ENCODE measurements at places on chromosomes 4 and X.

- no peak for DNase-seq
Observed at GRCh38 chrX:24148535-24149350, 786 bp upstream of the ZFX start.

- peak; percentile 52 for DNase-seq
Observed at GRCh38 chr4:8544741-8545438, 35.3 kb upstream of the GPR78 start.

DNA sequence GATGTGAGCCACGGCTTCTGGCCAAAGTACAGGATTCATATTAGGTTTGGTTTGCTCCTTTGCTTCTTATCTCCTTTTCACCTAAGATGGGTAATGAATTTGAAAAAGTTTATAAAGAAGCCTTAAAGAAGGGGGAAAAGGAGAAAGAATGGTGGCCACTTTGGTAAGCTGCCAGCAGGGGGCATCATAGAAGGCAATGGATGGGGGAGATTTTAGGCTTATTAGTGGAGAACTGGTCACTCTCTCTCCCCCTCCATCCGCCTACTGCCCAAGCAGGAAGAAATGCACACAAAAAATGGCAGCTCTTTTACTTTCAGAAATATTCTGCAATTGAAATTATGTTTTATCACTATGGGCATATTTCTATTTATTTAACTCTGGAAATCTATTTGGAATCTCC is 32.0 kb downstream of the SPARCL1 start:
- DNase-seq: no peak

GRCh38 chrX:55480390-55481062 is 9.1 kb downstream of the USP51 start:
- no peak for DNase-seq

GRCh38 chr4:86092684-86093083 is 267.2 kb downstream of the MAPK10 start:
- no peak for DNase-seq

DNA sequence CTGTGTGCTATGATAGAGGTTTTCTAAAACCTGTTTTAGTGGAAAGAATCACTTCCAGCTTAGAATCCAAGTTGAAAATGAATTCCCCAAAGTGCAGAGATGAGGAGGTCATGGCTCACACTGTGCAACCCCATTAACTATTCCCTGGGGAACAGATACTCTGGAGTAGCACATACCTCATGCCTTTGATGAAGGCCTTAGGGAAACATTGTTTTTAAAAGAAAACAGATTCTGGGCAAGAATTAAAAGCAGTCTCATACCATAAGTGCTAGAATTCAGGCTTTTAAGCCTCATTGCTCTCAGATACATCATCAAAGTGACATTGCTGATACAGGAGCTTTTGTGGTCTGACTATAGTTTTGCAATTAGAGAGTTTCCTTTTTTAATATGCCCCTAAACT is 115.1 kb downstream of the NDST4 start:
- DNase-seq: no peak

DNA sequence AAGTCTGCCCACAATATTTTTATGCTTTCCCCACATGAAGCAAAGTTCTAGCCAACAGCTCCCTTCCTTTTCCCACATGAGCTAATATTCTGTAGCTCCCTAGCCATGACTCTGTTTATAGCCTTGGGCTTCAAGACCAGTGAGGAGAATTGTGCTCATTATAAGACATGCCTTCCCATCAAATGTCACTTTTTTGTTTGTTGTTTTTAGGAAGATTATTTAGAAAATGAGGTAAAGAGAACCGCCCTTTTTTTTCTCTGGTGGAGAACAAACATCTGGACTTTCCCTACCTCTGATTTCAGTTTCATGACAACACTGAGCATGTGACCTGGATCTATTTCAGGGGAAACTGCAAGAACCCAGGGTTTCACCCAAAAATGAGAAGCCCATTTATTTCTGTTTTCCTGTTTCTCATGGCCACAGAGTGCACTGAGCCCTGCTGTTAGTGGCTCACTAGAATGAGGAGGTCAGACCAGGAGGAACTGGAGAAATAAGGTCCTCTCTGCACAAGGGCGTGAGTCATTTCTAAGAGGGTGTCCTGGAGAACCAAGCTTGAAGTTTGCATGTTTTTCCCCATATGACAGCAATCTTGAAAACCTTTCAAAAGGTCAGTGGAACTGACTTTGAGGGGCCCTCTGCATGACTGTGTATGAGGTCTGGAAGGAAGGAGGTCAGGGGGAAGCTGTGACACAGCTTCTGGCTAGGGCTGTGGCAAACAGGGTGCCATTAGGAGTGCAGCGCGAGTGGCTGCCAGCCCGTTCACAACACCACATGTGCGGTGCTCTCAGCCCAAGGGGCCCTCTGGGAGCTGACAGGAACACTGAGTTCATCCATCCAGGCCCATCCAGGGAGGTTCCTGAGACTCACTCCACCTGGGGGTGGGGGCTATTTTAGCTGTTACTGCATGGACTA is 55.2 kb downstream of the CHST7 start:
- DNase-seq: no peak

- no peak for DNase-seq
Observed at GRCh38 chr4:32172761-32173160, 1452.6 kb downstream of the PCDH7 start.

DNA sequence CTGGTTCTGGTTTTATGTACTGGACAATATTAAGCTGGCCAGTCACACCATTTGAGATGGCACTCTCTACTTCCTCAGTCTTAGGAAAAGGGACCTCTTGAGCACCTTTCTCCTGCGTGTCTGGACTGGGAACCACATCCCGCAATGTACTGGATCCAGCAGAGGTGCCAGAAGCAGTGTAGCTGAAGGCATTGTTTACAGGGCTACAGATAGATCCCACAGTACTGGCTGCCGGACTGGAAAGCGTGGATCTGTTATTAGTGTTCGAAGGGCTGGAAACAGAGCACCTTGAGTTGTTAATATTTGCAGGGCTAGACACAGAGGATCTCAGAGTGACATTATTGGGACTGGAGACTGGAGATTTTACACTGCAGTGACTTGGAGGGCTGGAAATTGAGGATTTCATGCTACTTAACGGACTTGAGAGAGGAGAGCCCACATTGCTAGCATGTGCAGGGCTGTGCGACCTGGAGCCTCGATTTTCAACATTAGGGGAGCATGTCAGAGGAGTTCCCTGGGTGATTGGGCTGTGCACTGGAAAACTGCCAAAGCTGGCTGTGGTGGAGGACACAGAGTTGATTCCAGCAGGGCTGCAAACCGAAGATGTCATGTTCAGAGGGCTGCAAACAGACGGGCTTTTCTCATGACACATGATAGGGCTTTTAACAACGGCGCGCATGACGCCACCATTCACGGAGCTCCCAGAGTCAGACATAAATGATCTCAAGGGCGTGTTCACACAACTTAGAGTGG is 6.4 kb downstream of the NR3C2 start:
- no peak for DNase-seq

DNA sequence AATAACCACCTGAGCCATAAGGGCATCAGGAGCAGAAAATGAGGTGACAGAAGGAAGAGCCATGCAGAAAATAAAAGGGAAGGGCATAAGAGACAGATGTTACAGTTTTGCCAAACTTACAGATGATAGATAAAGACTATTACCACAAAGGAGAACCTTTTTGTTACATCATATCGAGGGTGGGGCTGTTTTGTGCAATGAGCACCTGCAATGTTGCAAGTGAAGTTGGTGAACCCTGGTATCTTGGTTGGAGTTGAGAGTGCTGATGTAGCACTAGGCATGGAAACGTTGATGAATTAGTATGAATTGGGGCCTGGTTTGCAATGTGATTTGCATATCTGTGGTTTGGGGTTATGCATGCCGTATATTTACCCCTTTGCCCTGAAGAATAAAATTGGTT is 119.8 kb upstream of the TEX13D start:
- no peak for DNase-seq

GRCh38 chr4:152480326-152480725 is 55.6 kb downstream of the FBXW7 start:
- DNase-seq: no peak

- no peak for DNase-seq
Observed at GRCh38 chrX:145853181-145853580, 35.6 kb downstream of the SLITRK2 start.

DNA sequence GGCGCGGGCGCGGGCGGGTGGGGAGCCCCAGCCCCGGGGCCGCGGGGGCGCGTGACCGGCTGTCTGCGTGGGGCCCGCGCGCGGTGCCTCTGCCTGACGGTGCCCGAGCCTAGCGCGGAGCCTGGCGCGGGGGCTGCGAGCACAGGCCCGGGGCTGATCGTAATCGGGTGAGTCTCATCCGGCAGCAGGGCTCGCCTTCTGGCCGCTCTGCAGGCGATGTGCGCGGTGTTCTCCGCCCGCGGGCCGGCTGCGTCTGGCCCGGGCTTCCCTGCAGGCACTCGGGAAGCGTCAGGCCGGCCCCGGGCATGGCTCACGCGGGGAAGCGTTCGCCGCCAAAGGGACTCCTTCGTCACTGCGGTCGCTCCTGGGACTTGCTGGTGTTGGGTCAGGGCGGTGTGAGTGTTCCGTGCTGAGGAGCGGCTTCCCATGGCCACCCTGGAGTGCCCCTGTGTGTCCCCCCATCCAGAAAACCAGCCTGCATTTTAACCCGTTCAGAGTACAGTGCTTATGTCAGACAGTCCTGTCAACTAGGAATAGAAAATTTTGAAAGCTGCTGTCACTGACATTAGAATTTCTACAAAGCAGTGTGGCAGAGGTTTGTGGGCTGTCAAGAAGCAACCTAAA is 40.6 kb downstream of the FAM149A start:
- no peak for DNase-seq

DNA sequence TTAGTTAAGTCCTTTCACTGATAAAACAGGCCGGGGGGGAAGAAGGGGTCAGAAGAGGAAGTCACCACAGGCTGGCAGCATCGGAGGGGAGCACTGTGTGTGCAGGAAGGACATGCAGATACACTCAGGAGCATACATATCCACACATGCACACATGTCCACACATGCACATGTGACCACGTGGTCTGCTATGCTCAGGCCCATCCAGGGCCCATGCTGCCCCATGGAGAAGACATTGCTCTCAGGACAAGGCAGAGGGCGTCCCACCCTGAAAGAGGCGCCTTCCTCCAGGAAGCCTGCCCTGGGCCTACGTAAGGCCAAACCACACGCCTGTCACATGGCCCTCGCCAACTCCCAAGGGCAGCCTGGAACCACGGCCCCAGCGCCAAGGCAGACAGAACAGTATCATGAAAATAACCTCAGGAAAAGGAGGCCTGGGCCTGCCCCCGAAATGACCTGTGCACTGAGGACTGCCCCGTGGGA is 15.8 kb downstream of the WDR1 start:
- no peak for DNase-seq

DNA sequence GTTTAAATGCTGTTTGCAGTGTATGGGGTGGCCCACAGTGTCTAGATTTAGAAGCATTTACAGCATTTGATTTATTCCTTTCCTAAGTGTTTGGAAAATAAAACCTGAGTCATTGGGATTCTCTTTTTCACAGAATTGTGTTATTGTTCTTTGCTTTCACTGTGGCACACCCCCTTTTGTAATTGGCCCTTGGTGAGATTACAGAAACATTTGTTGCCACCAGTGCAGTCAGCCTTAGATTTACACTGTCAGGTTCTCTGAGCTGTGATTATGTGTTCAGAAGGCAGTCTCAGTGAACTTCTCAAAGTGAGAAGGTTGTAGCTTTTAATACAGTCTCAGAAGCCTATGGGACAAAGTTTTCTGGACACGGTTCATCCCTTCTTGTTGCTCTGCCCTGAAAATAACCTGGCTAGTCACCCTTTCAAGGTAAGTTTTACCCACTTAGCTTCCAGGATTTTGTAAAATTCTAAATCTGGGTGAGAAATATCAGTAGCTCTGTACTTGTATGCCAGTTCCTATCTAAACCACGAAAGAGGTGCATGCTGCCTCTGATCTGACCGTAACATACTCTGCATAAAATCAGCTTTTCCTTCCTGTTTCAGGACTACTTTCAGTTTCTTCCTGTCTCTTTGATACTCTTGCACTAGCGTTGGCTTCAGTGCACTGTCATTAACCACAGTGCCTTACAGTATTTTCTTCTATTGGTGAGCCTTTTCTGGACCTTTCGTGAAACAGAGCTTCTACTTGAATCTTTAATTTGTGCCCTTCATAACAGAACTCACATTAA is 12.6 kb downstream of the RUFY3 start:
- no peak for DNase-seq

- DNase-seq: no peak
Observed at GRCh38 chr4:158714937-158715336, 8.3 kb downstream of the PPID start.

DNA sequence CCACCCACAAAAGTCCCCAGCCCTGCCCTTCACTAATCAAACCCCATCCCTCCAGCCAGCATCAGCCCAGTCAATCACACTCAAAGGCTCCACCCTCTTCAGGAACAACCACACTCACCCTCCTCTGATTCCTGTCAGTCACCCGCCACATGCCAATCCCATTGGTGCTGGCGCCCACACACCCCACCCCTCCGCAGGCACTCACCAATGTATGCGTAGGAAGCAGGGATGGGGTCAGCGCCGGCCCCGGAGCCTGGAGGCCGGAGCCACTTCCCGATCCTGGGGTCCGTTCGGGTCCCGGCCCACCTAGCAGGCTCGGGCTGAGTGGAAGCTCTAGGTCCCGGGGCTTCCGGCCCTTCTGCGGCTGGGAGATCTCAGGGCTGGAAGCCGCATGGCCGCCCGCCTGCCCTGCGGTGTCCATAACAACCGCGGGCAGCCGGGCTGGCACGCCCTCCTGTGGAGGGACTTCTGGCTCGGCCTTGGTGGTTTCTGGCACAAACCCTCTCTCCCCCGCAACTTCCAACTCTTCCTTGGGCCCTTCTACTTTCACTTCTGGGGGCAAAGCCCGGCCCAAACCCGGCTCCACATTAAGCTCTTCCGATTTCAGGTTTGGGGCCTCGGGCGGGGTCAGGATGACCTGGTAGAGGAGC is 7.9 kb upstream of the CFP start:
- DNase-seq: no peak

- DNase-seq: no peak
Observed at GRCh38 chr4:11525085-11525484, 96.4 kb upstream of the HS3ST1 start.

DNA sequence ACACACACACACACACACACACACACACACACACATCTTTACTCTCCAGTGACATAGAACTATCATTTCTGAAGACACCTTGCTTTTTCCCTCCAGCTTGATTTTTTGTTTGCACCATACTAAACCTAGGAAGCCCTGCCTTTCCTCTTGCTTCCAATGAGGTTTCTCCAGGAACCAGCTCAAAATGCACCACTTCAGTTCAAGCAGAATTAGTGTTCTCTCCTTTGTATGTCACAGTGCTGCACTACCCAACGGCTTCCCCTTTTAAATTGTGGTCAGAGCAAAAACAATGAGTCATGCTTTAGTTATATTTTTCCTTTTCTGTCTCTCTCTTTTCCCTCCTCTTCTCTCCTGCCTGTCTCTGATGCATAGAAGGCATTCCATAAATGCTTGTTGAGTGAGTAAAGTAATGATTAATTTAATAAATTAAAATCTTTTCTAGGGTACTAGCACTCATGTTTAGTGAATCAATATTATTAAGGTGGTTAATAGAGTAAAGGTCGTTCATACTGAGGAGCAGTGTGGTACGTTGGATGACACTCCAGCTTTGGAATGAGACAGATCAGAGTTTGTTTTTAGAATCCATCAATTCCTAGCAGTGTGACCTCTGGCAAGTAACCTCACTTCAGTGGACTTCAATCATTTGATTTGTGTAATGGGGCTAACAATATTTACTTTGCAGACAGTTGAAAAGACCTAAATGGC is 5.9 kb downstream of the RTL3 start:
- no peak for DNase-seq

GRCh38 chr4:81214881-81215868 is at the start of gene PRKG2:
Gene PRKG2 (minus strand): TSS chr4:81215222. CDS start chr4:81205047, 10,175 bp downstream.
- no peak for DNase-seq

GRCh38 chrX:112901869-112902725 is 61.5 kb upstream of the AMOT start:
- DNase-seq: no peak

- DNase-seq: no peak
Observed at GRCh38 chrX:19698122-19698521, 182.8 kb upstream of the MAP3K15 start.
